ENCODE measurements at places on chromosomes 2 and 18.

DNA sequence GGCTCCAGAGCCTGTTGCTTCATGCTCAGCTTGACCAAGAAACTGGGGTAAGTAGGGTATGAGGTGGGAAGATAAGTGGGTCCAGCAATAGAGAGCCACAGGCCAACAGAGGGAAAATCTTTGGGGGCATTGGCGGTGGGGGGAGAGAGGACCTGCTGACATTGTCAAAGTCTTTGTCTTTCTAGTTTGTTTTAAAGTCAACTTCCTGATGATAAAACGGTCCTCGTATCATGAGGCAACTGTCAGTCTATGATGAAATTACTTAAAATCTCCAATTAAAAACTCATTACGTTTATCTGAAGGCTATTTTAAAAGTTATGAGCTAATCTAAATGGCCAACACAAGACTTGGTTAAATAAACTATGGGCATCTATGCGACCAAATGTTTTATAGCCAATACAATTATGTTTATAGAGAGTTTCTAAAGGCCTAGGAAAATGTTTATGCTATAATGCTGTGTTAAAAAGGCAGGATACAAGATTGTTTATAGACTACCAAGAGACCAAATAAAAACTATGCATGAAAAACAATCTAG is 84.4 kb upstream of the CD28 start:
- no peak for DNase-seq

GRCh38 chr2:160336635-160337034 is 136.6 kb upstream of the ITGB6 start:
- DNase-seq, result no peak

DNA sequence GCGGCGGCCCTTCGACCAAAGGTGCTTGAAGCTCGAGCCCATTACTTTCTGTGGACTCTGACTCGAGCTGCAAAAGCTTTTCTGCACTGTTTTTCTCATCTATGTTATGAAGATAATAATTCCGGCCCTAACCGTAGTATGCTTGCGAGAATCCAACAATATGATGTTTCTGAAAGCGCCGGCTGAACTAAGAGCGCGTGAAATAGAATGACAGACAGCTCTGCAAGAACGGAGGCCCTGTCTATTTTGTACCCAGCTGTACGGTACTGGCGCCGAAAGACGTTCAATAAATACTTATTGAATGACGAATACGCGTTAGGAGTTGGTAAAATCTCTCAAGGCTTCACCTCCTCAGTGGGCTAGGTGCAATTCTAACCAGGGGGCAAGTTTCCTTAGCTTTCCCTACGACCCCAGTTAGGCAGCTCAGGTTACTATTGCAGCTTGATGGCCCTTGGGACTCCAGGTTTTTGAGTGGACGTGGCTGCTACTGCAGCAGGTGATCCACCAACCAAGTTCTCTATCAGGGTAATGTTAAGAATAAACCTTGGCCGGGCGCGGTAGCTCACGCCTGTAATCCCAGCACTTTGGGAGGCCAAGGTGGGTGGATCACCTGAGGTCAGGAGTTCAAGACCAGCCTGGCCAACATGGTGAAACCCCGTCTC is 570 bp downstream of the SCRN3 start:
- no peak for DNase-seq

GRCh38 chr2:97737421-97738178 is 24.2 kb downstream of the ZAP70 start:
- DNase-seq, result no peak

All from glutamatergic neuron (in vitro differentiated cells).